Nucleus accumbens (tissue), 56 donors: ENCODE measurements at places on chromosomes 3 and 15.

- no peak for DNase-seq
These were observed 219.2 kb upstream of the GOLGA6L4 start for GRCh38 chr15:84016371-84016770.

- DNase-seq = no peak
These were observed 90.8 kb upstream of the PFN2 start for GRCh38 chr3:150061288-150062024.

GRCh38 chr3:111690242-111690641 lies 95.1 kb upstream of the ZBED2 start:
- no peak for DNase-seq

DNA sequence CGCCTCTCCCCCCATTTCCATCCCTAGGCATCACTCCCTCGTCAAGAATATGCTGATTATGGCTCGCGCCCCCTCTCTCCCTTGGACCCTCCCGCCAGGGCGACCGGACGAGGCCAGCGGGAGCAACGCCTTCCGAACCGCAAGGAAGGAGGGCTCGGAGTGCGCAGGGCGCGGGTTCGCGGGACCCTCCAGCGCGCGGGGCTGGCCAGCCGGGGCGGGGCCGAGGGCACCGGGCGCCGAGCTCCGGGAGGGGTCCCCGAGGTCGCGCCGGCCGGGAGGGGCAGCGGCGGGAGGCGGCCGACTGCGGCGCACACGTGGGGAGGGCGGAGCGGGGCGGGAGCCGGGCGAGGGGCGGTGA lies 483 bp downstream of the EHD4 start:
- DNase-seq = no peak

GRCh38 chr3:119891944-119892721 lies 110.2 kb downstream of the NR1I2 start:
- no peak for DNase-seq

DNA sequence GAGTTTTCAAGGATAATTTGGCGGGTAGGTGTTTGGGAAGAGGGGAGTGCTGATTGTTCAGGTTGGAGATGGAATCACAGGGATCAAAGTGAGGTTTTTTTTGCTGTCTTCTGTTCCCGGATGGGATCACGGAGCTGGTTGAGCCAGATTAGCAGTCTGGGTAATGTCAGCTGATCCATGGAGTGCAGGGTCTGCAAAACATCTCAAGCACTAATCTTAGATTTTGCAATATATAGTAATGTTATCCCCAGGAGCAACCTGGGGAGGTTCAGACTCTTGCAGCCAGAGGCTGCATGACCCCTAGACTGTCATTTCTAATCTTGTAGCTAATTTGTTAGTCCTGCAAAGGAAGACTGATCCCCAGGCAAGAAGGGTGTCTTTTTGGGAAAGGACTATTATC lies 354.1 kb upstream of the SGO1 start:
- no peak for DNase-seq

- DNase-seq = no peak
These were observed 40.0 kb upstream of the CMSS1 start for GRCh38 chr3:99777708-99778107.

GRCh38 chr3:43926055-43926454 lies 235.3 kb downstream of the ABHD5 start:
- DNase-seq = no peak

GRCh38 chr3:126483321-126483761 lies 7.7 kb upstream of the ZXDC start:
- DNase-seq = no peak

GRCh38 chr3:14144423-14145075 lies 19.7 kb downstream of the TMEM43 start:
- no peak for DNase-seq

GRCh38 chr3:28252001-28252431 lies 10.6 kb downstream of the CMC1 start:
- no peak for DNase-seq

GRCh38 chr15:66565741-66566144 lies at the start of gene LCTL:
Gene LCTL, minus strand, starts transcription at chr15:66565998. Its CDS starts 633 bp downstream, at chr15:66565365.
- no peak for DNase-seq

GRCh38 chr3:27171113-27171512 lies 198.1 kb downstream of the NEK10 start:
- no peak for DNase-seq

DNA sequence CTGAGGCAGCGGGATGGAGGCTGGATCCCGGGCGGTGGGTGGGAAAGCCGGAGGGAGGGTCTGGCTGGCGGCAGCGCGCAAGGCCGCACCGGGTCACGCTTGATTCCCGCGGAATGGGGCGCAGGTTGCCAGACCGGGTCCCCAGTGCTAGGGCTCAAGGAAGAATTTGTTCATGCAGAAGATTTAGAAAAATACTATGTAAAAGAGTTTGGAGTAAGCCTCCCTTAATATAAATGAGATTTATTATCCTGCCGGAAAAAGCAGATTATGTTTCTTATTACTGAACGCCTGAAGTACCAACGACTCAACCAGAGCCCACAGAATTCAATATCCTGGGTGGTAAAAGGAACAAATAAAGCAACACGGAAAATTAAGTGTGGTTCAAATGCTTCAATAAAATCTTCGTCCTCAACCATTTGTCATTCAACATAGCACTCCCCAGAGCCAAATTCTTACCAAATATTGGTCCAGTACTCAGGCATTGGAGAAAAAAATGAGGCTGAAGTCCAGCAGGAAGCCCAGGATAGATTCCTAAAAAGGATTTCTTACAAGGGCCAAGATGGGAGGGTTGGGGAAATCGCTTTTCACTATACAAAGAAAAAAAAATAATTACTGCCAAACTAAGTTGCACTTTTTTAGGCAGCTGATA lies 1.2 kb upstream of the ZBTB20 start:
- DNase-seq = no peak

DNA sequence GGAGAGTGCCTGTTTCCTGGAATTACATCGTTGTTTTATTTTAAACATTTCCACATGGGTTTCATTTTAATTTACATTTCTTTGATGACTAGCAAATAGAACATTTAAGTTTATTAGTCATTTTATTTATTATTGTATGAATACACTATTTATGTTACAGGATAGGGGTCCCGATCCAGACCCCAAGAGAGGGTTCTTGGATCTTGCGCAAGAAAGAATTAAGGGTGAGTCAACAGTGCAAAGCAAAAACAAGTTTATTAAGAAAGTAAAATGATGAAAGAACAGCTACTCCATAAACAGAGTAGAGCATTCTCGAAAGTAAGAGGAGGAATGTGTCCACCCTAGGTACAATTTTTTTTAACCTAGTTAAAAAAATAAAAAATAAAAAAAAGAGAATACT lies 539.5 kb downstream of the NAALADL2 start:
- no peak for DNase-seq

DNA sequence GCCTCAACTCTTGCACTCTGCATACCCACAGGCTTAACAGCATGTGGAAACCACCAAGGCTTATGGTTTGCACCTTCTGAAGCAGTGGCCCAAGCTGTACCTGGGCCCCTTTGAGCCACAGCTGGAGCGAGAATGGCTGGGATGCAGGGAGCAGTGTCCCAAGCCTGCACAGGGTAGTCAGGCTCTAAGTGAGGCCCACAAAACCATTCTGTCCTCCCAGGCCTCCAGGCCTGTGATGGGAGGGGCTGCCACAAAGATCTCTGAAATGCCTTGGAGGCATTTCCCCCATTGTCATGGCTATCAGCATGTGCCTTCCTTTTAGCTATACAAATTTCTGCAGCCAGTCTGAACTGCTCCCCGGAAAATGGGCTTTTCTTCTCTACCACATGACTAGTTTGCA lies 12.5 kb upstream of the CMSS1 start:
- DNase-seq = no peak

- DNase-seq = no peak
These were observed 9.1 kb upstream of the SEC11A start for GRCh38 chr15:84725001-84725491.

- no peak for DNase-seq
These were observed 39.2 kb upstream of the NMNAT3 start for GRCh38 chr3:139716908-139717485.

DNA sequence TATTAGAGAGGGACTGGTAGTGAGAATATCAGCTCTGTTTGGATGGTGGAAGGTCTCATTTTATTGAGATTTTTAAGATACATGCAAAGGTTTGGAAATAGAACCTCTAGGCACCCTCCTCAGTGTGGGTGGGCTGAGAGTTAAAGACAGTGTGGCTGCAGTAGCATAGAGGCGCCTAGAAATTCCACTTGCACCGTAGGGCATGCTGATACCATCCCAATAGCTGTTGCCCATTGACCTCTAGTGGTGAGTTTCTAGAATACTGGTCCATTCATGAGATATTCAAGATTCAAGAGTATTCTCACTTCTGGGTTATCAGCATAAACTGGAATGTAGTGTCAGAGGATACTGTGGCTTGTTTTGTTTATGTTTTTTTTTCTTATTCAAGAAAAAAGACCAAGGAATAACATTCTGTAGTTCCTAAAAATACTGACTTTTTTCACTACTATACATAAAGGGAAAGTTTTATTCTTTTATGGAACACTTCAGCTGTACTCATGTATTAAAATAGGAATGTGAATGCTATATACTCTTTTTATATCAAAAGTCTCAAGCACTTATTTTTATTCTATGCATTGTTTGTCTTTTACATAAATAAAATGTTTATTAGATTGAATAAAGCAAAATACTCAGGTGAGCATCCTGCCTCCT lies 87.2 kb downstream of the TGFBR2 start:
- DNase-seq = no peak

DNA sequence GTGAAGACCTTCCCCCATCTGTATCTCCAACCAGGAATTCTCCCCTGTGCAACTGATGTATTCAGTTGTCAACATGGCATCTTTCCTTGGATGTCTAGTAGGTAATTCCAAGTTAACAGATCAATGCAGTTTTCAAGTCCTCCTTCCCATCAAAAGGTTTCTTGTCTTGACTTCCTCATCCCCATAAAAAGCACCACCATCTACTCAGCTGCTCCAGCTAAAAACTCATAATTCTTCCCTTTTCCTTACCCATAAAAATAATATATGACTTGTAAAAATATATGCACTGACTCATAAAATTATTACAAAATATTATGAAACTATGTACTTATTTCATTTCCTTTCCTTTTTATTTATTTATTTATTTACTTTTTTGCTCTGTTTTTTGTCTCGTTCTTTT lies 5.0 kb upstream of the CAND2 start:
- no peak for DNase-seq

DNA sequence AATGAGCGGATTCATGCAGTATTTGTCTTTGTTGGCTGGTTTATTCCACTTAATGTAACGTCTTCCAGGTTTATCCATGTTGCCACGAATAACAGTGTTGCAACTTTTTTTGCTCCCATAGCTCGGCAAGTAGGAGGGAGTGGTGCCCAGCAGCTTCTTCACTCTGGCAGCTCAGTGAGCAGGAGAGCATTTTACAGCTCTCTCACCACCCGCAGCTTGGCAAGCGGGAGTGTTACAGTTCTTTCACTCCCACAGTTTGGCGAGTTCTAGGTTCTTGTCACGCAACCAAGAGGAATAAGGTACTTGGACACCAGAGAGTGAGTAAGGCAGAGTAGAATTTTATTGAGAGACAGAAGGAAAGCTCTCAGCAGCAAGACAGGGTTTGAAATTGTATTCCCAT lies 935.2 kb downstream of the TBL1XR1 start:
- no peak for DNase-seq

- no peak for DNase-seq
These were observed 51.3 kb downstream of the CYP11A1 start for GRCh38 chr15:74316141-74316540.

GRCh38 chr3:193846569-193846968 lies 253.6 kb downstream of the OPA1 start:
- DNase-seq = no peak

- DNase-seq = no peak
These were observed 45.6 kb downstream of the OIP5 start for GRCh38 chr15:41286665-41287333.

- no peak for DNase-seq
These were observed at the start of gene FBXO40 for GRCh38 chr3:121592856-121593702. Gene FBXO40, plus strand, starts transcription at chr3:121593379. Its CDS starts 27,197 bp downstream, at chr3:121620576.

- no peak for DNase-seq
These were observed 99.6 kb downstream of the ABI3BP start for GRCh38 chr3:100893590-100893989.

DNA sequence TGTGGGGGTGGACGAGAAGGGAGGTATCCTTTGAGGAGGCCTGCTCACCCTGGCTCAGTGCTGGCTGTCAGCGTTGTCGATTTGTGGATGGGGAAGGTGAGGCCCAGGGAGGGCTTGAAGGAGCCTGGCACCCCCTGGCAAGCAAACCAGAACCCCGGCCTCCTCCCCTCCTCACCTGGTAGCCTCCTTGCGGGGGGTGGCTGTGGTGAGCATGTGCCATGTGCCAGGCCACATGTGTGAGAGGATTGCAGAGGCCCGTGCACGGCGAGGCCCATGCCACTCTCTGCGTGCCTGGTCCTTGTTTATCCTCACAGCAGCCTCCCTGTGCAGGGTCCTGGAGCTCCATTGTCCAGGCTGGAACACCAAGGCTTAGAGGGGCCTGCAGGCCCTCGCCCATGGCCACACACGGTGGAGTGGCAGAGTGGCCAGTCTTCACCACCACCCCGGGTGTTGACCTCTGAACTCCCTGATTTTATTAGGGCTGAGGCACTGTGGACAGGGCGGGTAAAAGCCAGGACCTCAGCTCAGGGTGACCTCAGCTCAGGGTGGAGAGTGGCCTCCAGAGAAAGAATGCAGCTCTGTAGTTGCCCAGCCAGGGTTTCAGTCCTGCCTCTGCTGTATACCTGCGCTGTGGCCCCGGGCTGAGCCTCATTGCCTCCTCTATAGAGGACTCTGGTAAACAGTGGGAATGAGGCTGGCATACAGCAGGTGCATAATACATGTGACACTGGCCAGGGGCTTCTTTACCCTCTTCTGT lies 29.1 kb downstream of the HDAC11 start:
- no peak for DNase-seq

DNA sequence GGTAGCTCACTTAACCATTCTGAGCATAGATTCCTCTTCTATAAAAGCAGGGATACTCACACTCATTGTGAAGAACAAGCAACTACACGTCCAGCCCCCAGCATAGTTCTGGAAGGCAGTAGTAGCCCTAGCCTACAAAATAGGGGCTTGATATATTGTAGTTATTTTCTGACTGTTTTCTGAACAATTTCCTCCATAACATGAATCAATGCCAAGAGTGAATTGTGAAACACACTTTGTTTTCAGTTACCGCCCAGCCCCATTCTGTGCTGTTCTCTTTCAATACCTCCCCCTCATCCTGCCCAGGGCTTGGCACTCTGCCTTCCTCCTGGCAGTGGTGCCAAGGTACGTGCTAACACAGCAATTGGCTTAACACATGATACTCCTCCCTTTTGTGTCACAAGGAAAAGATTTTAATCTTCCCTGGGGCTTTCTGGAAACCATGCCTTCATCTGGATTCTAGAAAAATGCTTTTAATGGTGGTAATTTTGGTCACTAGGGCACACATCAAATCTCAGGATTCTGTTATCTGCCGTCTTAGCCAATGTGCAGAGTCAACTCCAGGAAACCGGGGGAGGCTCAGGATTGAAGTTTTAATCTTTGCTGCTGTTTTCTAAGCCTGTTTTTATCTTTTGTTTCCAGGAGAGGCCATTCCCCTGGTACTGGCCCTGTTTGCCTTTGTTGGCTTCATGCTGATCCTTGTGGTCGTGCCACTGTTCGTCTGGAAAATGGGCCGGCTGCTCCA lies 37.2 kb downstream of the IL20RB start:
- no peak for DNase-seq

- no peak for DNase-seq
These were observed 2.6 kb downstream of the NME9 start for GRCh38 chr3:138326866-138327595.

- DNase-seq = no peak
These were observed 361.4 kb downstream of the PDCD6IP start for GRCh38 chr3:34159613-34160420.

GRCh38 chr15:90316139-90316538 lies 35.9 kb upstream of the ZNF774 start:
- DNase-seq = no peak

GRCh38 chr3:79558943-79559342 lies 208.9 kb downstream of the ROBO1 start:
- no peak for DNase-seq

GRCh38 chr3:166955201-166955939 lies 424.7 kb downstream of the ZBBX start:
- no peak for DNase-seq
